ENCODE measurements at places on chromosomes 3 and 15.

DNA sequence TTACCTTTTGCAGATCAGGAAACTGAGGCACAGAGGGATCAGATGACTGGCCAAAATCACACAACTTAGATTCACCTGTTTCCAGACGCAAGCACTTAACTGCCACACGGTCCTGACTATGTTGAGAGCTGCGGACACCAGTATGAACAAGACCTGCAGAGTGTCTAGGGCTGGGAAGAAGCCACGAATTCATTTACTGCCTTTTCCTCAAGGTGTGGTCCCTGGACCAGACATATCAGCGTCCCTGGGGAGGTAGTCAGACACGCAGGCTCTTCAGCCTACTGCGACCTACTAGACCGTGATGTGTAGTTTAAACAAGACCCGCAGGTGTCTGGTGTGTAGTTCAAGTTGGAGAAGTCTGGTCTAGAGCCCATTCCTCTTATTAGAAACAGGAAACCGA is 541 bp upstream of the SLC6A11 start:
- DNase-seq, result no peak

GRCh38 chr15:76667943-76668715 is 237.0 kb downstream of the SCAPER start:
- no peak for DNase-seq

- no peak for DNase-seq
These were observed 290.0 kb upstream of the CFAP20DC start for GRCh38 chr3:59339818-59340217.

- no peak for DNase-seq
These were observed 35.7 kb downstream of the CORO2B start for GRCh38 chr15:68614286-68615035.

DNA sequence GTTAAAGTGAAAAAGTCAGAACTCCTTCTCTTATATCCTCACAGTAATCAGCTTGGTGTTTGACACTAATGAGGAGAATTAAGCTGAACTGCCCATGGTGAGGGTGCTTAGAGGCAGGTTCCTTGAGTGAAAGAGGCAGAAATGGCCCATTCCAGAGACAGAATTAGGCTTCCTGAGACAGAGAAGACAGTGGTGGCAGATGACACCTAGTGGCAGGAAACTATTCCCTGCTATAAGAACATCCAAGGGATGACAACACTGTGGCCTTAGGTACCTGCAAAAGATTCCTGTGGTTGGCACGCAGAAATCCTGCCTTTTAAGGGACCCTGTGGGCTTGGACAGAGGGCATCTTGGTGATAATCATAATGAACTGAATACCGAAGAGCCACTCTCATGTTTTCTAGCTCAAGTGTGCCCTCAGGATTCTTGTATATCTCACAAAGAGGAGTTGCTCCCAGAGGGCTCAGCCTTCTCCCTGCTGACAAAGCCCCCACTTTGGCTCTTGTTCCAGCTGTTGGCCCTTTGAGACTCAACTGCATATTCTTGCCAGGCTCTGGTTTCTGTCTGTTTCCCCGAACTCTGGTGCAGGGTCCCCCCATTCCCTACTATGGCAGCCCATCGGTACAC is 56.0 kb downstream of the KBTBD12 start:
- peak; percentile 11 for DNase-seq

DNA sequence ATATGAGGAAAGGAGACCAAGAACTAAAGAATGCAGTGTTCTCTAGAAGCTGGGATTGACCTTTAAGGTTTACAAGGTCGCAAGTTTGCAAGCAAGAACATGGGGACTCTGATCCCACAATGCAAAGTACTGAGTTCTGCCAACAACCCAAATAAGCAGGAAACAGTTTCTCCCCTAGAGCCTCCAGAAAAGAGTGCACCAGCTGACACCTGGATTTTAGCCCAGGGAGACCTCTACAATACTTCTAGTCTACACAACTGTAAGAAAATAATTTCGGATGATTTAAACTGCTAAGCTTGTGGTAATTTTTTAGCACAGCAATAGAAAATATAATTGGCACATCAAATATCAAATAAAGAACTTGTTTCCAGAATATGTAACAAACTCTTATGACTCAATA is 46.4 kb downstream of the EHHADH start:
- no peak for DNase-seq

GRCh38 chr3:170058127-170058526 is 20.3 kb downstream of the GPR160 start:
- DNase-seq, result no peak

- DNase-seq, result no peak
These were observed 193.3 kb upstream of the TTC14 start for GRCh38 chr3:180408654-180409053.

GRCh38 chr3:157905885-157906284 is 200.3 kb downstream of the SHOX2 start:
- no peak for DNase-seq

GRCh38 chr3:195236801-195237570 is 34.0 kb downstream of the XXYLT1 start:
- DNase-seq, result no peak

DNA sequence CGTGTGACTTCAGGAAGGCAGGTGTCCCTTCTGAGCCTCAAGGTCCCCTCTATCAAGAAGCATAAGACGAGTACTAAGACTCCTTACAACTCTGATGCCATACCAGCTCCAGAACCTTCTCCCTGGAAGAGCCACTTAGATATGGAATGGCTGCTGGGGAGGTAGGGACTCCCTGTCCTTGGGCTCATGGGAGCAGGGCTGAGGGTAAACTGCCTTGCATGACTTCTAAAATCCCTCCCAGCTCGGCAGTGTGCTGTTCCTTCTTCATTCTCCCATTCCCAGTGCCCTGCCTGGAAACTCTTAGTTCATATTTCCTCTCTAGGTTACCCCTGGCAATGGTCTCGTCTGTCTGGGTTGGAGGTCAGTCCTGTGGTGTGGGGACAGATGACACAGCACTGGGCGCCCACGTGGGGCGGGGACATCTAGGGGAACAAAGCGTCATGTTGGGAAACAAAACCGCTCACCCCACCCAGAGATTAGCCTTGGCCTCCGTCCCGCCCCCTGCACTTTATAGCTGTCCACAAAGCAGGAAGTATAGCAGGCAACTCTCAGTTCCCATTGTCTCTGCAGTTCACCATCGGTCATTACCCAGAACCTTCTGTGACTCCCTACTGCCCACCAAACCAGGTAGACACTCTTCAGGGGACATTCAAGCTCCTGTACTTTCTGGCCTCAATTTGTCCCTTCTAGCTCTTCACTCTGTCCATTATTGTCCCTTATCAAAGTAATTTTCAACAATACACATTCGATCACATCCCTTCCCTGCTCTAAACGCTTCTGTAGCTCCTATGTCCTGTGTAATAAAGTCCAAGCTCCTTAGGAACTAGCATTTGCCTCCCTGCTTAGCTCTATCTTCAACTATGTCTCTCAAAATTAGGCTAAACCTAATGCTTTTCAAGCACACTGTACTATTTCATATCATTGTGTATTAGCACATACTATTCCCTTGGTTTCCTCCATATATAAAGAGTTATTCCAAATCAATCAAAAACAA is 73.8 kb downstream of the IQSEC1 start:
- no peak for DNase-seq

- DNase-seq, result peak; percentile 68
These were observed 102.4 kb downstream of the LRIG1 start for GRCh38 chr3:66398228-66399025.

- DNase-seq, result no peak
These were observed 283.8 kb downstream of the C3orf38 start for GRCh38 chr3:88433568-88433967.

- DNase-seq, result no peak
These were observed 24.6 kb upstream of the GRIP2 start for GRCh38 chr3:14564741-14565140.

- DNase-seq, result no peak
These were observed 101.4 kb upstream of the SOX2 start for GRCh38 chr3:181610083-181610972.

GRCh38 chr3:11143476-11143875 is 10.8 kb upstream of the HRH1 start:
- no peak for DNase-seq

DNA sequence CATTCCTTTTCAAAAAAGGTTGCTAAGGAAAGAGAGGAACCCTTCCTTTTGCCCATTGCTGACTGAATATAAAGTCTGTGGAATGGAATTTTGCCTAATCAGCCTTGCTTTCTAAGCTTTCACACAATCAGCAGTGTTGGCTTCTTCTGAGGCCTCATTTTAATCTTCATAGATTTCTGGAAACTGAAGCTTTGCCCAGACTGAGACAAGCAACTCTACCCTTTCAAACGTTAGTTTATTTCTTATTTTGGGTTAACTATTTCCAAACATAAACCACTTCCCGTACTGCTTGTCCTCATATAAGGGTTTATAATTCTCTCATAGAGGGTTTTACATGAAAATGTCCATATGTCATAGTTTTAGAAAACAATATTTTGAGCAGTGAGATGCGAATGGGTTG is 82.9 kb downstream of the NR1D2 start:
- DNase-seq, result no peak

DNA sequence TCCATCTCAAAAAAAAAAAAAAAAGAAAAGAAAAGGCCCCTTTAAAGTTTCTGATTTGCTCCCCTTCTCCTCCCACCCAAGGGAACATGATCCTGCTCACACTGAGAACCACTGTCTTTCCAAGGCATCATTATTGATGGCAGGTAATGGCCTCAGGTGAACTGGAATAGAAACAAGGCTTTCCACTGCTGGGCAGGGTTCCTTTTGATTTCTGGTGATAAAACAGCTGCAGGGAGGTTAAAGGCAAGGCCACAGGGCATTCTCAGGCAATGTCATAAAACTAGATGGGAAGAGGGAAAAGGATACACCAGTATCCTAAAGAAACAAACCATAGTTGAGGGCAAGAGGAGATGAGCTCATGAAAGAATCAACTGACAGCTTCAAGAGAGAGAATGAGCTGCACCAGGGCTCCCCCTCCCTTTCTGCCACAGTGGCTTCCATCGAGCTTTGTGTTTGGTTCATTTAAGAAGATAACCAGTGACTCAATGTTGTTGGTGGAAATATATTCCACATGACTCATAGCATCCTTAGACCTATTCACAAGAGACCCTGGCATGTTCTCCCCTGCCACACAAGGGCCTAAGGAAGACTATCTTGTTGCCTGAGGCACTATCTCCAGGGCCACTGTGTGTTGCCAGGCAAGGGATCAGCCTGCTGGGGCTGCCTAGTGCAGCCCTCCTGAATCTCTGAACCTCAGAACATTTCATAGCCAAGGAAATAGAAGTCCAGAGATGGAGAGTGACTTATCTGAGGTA is 86.4 kb downstream of the WDR76 start:
- DNase-seq, result no peak

DNA sequence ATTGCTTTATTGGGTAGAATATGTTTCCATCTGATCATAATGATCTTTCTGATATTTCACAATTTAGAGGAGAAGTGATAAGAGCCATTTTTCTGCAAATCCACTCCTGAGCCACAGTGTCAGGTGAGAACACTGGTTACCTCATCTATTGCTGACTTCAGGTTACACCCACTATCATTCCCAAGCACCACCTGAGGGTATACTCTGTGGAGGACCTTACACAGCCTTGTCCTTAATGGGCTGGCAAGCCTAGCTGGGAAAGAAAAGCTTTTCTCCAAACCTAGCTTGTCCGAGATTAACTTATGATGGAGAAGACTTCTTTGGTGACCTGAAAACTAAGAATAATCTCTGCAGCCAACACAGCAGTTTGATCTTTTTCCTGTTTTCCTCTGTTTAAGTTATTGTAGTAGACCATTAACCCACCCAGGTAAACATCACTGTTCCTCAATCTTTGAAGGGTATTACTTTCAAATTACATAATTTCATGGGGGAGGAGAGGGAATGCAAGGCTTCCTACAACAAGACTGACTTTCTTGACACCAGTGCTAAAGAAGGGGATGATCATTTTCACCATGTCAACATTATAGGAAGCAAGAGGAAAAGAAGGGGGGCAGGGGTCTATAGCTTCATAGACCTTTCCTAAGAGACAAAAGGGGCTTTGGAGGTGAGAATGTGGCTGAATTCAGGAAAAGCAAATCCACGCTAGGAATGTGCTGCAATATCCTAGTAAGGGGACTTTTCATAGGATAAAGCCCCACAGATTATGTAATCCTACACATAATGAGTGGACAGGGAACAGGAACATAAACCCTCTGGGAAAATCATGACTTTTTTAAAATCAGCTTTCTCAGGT is 1.7 kb downstream of the NCEH1 start:
- DNase-seq, result no peak

DNA sequence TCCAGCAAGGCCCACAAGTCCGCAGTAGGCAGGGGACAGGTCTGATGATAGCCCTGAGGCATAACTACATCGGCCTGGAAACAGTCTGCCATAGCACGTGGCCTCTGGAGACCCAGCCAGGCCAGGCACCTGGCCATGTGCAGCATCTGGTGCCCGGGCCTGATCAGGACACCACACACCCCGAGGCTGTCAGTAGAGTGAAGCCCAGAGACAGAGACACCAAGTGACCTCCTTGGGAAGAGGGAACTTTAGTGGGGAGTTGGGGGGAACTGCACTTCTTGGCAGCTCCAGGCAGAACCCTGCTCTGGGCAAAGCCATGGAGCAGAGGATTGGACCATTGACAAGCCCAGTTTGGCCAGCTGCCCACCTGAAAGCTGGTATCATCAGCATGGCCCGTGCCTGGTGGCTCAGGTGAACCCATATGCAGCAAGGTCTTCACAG is 1.2 kb downstream of the SHISA5 start:
- DNase-seq, result no peak

- no peak for DNase-seq
These were observed at the start of gene KCNAB1 for GRCh38 chr3:156120528-156121251. KCNAB1 (plus strand) TSS chr3:156120578.

DNA sequence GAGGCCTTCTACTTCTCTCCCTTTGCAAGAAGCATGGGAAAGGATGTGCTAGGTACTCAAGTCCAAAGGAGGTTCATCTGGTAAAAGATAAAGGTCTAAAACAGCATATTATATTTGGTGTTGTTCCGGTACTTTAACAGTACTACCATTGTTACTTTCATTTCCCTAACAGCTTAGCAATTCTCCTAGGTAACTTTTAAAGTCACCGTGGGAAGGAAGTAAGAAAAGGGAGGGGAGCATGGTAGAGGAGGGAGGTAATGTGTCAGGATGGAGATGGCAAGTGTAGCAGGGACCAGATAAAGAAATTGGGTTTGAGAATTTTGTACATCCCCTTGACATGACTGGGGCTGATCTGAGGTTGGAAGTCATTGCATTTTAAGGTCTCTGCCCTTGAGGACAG is 89.4 kb upstream of the SKOR1 start:
- no peak for DNase-seq

DNA sequence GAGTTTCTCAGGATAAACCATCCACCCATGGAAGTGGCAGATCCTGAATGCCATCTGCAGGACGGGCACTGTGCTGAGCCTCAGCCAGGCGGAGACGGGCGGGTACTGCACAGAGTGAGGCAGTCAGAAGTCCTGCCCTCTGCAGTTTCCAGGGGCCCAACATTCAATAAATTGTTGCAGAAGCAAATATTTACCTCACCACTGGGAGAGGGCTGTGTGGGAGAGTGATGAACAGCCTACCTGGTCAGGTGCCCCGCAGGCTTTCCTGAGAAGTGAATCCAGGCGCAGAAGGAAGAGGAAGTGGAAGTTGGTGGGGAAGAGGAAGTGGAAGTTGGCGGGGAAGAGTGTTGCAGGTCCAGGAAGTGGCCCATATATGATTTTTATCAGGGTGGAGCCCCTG is 100.8 kb downstream of the SLCO3A1 start:
- DNase-seq, result no peak

All from NCI-H1092 (cell line).